ENCODE measurements at places on chromosomes 4 and X. TPM values are rescaled to one million over a fixed set of nuclear protein-coding genes. Genes with fewer than 3 reads are reported as not detected.
A peak's percentile ranks its signal among the peaks of the same experiment; 100 is the strongest.

MSANTD1 gene
- not detected for total RNA-seq

CDKL5 gene
- total RNA-seq, result 2.9 TPM

- no peak for DNase-seq
These were observed 12.8 kb downstream of the CYP4V2 start for GRCh38 chr4:186204103-186204559.

GRCh38 chr4:173626277-173626676, 96.2 kb upstream of the HAND2 start:
- DNase-seq, result no peak

- peak; percentile 6 for DNase-seq
These were observed 637 bp downstream of the AMER1 start for GRCh38 chrX:64204701-64205440.

- DNase-seq, result no peak
These were observed 49.0 kb downstream of the HUWE1 start for GRCh38 chrX:53637479-53637878.
